ENCODE measurements at places on chromosomes 13 and 19.

DNA sequence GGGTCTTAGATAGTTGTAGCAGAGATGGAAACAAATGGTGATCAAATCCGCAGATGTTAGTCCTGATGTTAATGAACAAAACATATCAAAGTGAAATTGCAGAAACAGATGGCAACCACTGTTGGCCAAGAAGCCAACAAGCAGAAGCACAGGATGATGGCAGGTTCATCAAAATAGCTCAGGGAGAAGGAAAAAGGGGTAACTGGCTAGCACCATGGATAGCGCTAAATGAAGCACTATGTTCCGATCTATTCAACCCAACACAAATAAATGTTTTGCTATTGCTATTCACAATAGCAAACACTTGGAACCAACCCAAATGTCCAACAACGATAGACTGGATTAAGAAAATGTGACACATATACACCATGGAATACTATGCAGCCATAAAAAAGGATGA is 413.7 kb downstream of the FGF14 start:
- no peak for DNase-seq

DNA sequence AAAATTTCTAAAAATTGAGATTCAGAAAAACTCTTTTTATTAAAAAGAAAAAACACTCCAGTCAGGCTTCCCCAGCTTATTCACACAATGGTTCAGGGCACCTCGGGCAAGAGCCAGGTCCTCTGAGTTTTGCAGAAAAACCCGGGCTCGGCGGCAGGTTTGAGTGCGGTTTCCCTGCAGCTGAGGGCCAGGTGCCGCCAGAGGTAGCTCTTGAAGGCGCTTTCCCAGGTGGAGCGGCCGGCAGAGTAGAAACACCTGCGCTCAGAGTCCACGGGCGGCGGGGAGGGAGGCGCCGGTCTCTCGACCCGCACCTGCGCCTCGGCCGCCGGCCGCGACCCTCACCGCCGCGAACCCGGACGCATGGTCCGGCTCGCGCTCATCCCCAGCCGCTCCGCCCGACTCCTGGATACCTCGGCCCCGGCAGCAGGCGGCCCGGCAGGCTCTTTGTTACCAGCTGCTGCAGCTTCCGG is 444 bp downstream of the PROSER1 start:
- DNase-seq = no peak

- DNase-seq = peak; percentile 84
These were observed 1.1 kb upstream of the PPP1R12C start for GRCh38 chr19:55118401-55118991.

DNA sequence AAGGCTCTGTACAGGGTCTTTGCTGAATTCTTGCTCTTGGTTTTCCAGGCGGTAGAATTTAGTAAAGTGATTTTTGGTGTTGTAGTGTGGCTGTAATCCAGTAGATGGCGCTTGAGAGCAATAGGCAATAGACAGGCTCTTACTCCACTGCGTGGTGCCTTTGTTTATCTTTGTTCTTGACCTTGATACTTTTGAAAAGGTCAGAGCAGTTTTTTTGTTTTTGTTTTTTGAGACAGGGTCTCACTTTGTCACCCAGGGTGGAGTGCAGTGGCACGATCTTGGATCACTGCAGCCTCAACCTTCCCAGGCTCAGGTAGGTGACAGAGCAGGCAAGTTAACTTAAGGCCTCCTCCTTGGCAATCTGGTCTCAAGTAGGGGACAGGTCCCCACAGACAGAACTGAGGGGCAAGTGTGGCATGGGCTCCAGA is 12.2 kb upstream of the LILRA5 start:
- DNase-seq = no peak

- DNase-seq = no peak
These were observed 322 bp downstream of the ZNF558 start for GRCh38 chr19:8831832-8832131.

DNA sequence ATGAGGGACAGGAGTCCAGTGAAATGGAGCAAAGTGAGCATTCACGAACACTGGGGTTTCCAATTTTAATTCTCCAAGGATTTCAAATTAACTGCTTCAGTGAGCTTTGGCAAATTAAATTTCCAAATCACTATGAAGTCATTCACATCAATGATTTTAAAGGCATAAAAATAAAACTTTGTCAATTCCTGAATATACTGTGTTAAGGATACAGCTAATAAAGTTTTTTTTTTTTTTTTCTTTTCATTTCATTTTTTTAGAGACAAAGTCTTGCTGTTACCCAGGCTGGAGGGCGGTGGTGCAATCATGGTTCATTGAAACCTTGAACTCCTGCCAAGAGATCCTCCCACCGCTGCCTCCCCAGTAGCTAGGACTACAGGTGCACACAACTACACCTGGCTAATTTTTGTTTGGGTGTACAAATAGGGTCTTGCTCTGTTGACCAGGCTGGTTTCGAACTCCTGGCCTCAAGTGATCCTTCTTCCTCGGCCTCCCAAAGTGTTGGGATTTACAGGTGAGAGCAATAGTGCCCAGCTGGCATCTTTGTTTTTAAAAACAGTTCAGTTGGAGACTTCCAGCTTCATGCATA is 21.9 kb downstream of the RBM26 start:
- no peak for DNase-seq

GRCh38 chr19:38686530-38686888 is 39.1 kb downstream of the ACTN4 start:
- DNase-seq = no peak

GRCh38 chr13:44271473-44271872 is 102.2 kb upstream of the SERP2 start:
- DNase-seq = no peak

GRCh38 chr19:9996541-9996940 is 13.8 kb downstream of the COL5A3 start:
- DNase-seq = no peak

DNA sequence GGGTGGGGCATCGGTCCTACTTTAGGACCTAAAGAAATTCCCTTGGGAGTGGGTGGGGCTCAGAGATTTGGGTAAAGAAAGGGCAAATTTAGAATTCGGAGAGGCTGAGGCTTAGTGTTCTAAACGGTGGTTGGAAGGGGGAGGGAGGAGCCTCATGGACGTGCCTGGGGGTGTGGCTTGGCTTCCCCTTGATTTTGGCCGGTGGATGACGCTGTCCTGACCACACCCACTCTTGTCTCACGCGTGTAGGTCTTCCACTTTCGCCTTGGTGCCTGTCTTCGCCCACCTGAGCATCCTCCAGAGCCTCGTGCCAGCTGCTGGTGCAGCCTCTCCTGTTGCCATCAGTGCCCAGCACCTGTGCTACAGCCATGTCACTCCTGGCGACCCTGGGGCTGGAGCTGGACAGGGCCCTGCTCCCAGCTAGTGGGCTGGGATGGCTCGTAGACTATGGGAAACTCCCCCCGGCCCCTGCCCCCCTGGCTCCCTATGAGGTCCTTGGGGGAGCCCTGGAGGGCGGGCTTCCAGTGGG is 1.2 kb upstream of the NUP62 start:
- no peak for DNase-seq

GRCh38 chr19:45653634-45654033 is 14.4 kb upstream of the GIPR start:
- no peak for DNase-seq

GRCh38 chr13:98141509-98142379 is 1.1 kb upstream of the FARP1 start:
- DNase-seq = no peak

- no peak for DNase-seq
These were observed 13.7 kb downstream of the BCKDHA start for GRCh38 chr19:41411100-41411967.

DNA sequence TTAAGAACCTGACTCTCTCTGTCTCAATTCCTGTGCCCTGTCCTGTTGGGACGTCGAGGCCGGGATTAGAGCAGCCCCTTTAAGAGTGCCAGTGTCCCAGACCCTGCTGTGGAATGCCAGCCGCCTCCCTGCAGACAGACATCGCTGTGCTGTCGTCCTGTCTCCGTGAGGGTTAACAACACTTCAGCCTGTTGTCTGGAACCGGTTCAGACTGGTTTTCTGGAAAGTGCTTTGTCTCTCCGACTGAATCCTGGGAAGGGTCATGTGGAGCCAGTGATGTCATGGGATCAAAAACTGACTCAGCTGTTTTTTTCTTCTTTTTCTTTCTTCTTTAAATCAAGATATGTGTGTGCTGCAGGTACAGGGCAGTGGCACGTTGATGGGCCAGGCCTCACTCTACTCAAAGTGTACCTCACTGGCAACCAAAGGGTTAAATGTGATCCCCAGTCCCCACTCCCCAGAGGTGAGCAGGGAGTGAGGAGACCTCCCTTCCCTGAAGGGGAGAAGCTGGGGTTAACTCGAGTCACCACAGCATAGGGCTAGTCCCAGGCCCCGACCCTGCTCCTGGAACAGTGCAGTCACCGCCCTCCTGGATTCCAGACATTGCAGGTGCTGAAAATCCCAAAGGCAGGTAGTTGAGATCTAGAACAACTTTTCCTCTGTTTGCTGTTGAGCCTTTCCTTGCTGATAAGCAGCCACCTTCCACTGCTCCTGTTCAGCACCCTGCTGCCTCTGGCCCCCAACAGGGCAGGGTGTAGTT is 50.8 kb downstream of the TSSK6 start:
- no peak for DNase-seq

Measured in caudate nucleus (tissue), 63 donors.